ENCODE measurements at places on chromosomes 16 and 17.

- no peak for DNase-seq
Observed at GRCh38 chr16:77745972-77746371, 23.7 kb downstream of the NUDT7 start.

DNA sequence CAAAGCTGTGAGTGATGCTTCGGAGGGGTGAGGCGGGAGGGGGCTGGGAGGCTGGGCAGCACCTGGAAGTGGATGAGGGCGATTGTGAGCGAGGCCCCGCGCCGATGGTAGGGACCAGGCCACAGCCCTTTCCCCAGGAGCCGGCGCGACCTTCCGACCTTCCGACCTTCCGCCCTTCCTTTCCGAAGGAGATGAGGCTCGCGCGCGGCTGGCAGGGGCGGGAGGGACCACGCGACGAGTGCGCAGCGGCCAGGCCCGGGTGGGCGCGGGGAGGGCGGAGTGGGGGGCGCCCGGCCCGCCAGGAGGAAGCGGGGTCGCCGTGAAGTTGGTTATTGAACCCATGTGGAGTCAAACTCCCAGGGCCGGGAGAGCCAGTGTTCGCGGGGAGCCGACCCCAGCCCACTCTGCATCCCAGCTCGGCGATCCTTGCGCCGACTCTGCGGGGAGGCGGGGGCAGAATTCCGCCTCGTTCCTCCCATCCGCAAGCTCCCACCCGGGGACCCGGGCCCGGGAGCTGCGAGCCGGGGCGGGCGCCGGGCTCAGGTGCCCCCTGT lies 56.6 kb downstream of the RAP1GAP2 start:
- DNase-seq = no peak

GRCh38 chr17:45267436-45268055 lies 5.7 kb upstream of the SPATA32 start:
- DNase-seq = no peak

- no peak for DNase-seq
Observed at GRCh38 chr16:55856950-55857349, 18.2 kb downstream of the CES5A start.

GRCh38 chr16:66911801-66912200 lies 6.9 kb downstream of the CDH16 start:
- no peak for DNase-seq

GRCh38 chr17:75815399-75815798 lies 28.8 kb downstream of the UNC13D start:
- no peak for DNase-seq

GRCh38 chr17:65489413-65490155 lies 71.9 kb downstream of the AXIN2 start:
- no peak for DNase-seq

DNA sequence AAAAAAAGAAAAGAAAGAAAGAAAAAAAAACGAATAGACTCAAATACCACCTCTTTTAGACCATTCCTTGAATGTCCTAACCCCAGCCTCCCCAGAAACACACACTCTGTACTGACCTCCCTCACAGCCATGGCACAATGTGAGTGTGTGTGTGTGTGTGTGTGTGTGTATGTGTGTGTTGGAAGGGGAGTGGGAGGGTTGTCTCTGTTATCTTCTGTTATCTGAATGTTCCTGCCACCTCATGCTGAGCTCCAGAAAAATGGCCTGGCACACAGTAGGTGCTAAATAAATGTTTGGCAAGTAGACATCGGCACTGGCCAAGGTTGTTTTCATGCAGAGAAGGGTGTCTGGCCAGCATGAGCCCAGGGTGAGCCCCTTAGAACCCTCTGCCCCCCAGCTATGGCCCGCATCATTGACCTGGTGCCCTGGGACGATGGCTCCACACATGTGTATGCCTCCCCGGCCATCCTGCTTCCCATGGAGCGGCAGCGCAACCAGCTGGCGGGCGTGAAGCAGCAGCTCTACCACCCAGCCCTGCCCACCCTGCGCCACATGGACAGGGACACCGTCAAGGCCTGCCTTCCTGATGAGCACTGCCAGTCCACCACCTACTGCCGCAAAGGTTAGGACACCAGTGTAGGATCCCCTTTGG lies 6.6 kb upstream of the CNGB1 start:
- DNase-seq = no peak

- DNase-seq = no peak
Observed at GRCh38 chr16:27599606-27600005, 49.7 kb downstream of the KATNIP start.

- DNase-seq = no peak
Observed at GRCh38 chr16:87721622-87722585, 43.9 kb downstream of the KLHDC4 start.

GRCh38 chr16:83793179-83793578 lies 14.6 kb upstream of the HSBP1 start:
- no peak for DNase-seq

GRCh38 chr17:80212511-80212910 lies 7.6 kb downstream of the SGSH start:
- DNase-seq = no peak

- peak; percentile 41 for DNase-seq
Observed at GRCh38 chr17:75689441-75689873, 22.3 kb downstream of the SAP30BP start.

DNA sequence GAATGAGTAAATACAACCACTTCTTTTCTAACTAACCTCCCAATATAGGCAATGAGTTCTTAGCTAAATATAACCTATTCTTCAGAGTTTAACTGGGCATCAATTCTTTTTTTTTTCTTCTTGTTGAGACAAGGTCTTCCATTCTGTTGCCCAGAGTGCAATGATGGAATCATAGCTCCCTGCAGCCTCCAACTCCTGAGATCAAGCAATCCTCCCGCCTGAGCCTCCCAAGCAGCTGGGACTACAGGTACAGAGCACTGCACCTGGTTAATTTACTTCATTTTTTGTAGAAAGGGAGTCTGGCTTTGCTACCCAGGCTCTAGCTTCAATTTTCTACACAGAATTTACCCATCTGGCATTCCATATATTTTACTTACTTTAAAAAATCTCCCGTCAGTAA lies 1.1 kb downstream of the METTL16 start:
- DNase-seq = no peak

DNA sequence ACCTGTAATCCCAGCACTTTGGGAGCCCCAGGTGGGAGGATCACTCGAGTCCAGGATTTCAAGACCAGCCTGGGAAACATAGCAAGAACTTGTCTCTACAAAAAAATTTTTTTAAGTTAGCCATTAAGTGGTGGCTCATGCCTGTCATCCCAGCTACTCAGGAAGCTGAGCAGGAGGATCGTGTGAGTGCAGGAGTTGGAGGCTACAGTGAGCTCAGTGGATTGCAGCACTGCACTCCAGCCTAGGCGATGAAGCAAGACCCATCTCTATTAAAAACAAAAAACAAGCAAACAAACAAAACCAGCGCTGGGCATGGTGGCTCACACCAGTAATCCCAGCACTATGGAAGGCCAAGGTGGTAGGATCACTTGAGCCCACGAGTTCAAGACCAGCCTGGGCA lies 38.0 kb downstream of the HEATR3 start:
- DNase-seq = no peak

DNA sequence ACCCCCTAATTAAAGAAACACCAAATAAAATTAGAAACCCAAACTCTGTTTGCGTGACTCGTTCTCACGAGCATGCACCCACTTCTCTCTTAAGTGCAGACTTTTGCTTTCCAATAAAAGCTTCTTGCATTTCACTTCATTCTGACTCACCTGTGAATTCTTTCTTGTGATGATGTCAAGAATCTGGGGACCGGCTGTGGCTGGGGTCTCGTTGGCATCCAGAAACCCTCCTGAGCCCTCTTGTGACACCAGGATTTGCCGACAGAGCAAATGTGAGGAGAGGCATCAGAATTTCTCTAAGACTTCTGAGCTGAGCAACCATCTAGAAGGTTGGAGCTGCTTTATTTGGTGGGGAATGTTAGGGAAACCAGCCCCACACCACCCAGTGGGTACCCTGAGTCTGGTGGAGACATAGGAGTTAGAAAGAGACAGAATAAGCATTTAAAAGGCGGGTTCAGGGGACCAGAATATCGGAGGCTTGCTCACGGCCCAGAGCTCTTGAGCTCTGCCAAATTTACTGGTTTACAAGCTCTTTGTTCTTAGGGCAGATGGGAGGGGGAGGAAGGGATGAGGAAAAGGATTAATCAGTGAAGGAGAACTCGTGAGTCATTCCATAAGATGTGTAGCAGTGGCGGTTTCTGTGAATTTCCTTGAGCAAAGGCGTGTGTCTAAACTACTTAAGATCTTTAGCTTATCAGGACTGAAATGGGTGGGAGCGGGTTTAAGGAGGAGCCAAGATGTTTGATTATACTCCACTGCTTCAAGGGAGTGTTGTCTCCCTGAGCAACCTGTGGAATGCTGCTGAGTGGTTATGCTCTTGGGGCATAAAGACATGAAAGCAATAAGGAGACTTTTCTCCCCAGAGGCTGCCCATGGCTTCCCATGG lies 24.2 kb upstream of the TMC5 start:
- DNase-seq = no peak

DNA sequence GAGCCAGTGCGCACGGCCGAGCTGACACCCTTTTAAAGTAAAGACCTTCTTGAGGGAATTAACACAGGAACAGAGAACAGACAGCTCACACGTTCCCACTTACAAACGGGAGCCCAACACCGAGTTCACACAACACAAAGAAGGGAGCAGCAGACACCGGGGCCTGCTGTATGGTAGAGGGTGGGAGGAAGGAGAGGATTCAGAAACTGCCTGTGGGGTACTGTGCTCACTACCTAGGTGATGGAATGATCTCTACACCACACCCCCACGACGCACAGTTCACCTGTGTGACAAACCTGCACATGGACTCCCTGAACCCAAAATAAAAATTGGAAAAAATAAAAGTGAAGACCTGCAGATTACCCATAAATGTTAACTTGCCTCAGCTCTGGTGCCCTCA lies 32.5 kb downstream of the TMC6 start:
- no peak for DNase-seq

All from GM12891 (cell line).